PC-9 (cell line): ENCODE measurements at places on chromosomes 1 and 21. TPM values are rescaled to one million over a fixed set of nuclear protein-coding genes. Genes with fewer than 3 reads are reported as not detected.

DNA sequence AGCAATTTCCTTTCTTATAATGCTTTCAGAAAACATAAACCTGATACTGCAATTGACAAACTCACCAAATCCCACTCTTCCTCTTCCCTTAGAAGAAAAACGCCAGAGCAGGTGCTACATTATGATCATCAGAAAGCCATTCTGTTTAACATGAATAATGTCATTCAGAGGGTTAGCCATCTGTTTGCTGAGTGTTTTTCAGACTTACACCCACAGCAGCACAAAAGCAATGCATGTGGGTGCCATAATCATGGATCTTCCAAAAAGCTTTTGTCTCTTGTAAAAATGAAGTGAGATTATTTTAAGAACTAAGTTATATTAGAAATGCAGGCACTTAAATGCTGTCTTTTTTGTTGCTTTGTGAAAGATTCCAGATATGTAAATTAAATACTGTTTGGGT, 204.6 kb upstream of the TMPRSS15 start:
- no peak for DNase-seq

SMIM1 gene
- 5.9 and 13.2 TPM in 2 replicates for total RNA-seq

DNA sequence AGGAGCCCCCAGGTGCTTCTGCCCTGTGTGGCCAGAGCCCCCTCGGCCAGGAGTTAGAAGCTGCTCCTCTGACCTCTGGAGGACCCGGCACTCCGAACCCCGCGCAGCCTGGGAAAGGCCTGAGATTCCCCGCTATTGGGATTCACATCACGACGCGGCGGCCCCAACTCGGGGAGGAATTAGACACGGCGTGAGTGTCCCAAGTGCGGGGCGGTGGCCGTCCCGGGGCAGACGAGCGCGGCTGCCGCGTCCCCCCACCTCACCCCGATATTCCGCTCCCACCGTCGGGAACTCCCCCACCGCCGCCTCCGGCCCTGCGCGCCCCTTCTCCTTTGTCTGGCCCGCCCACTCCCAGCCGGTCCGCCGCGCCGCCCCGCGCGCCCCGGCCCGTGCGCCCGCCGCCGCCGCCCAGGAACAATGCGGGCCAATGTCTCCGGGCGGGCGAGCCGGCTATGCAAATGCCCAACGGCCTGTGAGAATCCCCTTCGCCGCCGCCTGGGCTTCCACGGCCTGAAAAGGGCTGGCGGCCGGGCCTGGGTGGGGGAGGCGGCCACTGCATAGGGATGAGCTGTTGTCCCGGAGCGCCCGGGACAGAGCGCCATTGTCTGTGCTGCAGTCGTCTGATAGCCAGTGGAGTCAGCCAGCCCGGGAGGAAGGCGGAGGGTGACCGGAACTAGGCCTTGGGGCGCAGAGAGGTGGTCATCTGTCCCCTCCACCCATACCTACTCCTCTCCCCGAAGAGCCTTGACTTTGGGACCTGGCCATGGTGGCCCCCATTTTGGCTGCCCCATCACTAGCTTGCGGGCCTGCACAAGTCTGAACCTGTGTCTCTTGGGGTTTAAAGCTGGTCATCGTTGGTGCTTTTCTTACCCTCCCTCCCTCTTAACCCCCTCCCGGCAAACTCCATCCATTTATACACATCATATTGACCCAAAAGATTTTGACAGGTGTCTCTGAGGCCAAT, 19.4 kb downstream of the RHBG start:
- no peak for DNase-seq

CSF3R gene
- not detected in 2 replicates for total RNA-seq

LRRC7 gene
- not detected in 2 replicates for total RNA-seq
